AG09319 (cell line): ENCODE measurements at places on chromosomes 11 and 22.

DNA sequence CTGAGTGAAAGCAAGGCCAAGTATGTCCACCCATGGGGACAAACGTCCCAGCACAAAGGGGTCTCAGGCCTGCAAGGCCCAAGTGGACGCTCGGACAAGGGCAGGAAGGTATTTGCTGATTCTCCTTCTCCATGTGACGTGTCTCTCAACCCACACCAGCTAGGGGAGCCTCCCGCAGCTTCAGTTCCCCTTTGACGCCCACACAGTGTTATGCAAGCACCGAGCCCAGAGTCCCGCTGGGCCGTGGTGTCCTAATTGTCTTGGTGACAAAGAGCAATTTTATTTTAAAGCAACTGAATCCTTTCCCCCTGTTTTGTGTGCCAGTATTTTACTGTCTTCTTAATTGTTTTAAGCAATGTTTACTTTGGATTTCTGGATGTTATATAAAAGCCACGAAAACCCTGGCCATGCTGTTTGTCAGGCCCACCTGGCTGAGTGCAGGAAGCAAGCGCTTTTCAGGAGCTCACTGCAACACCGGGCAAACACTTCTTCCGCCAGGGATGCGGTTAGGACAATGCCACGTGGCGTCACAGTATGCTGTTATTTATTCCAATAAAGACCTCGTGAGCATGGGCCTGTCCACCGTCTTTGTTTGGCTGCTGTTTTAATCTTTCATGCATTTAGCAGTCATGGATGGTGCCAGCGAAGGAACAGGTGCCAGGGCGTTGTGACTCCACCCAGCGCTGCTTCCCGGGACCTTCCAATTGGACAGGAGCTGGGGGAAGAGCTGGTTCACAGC is 8.2 kb upstream of the PARVG start:
- no peak for DNase-seq

DNA sequence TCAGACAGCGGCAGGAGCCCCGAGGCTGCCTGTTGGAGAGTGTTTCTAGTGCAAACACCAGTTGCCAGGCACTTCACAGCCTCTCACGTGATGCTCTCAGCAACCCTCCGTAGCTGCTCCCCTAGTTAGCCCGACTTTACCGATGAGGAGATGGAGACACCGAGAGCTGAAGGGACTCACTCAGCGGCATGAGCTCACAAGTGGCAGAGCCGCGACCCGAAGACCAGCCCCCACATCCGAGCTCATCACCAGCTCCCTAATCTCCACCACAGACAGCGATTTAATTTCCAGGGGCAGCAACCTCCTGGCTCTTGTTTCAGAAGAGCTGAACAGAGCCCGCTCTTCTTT is 28.7 kb upstream of the RTL6 start:
- DNase-seq: no peak

DNA sequence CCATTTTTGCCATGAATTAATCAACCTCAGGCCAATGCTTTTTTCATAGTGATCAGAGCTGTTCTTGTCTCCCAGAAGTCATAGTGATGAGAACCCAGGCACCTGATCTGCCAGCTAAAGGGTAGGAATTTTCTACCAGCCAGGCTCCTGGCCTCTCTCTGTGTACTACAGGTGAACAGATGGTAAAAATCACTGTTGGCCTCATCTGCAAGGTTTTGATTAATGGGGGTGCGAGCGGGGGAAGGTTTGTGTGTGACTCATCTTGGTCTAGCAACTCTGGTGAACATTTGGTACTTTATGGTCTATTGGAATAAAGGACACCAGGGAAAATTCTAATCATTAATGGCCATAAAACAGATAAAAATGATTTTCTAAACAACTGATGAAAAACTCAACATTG is 14.4 kb upstream of the APOL4 start:
- no peak for DNase-seq

- DNase-seq: no peak
Measured at GRCh38 chr11:17541330-17541885, 2.8 kb downstream of the USH1C start.

DNA sequence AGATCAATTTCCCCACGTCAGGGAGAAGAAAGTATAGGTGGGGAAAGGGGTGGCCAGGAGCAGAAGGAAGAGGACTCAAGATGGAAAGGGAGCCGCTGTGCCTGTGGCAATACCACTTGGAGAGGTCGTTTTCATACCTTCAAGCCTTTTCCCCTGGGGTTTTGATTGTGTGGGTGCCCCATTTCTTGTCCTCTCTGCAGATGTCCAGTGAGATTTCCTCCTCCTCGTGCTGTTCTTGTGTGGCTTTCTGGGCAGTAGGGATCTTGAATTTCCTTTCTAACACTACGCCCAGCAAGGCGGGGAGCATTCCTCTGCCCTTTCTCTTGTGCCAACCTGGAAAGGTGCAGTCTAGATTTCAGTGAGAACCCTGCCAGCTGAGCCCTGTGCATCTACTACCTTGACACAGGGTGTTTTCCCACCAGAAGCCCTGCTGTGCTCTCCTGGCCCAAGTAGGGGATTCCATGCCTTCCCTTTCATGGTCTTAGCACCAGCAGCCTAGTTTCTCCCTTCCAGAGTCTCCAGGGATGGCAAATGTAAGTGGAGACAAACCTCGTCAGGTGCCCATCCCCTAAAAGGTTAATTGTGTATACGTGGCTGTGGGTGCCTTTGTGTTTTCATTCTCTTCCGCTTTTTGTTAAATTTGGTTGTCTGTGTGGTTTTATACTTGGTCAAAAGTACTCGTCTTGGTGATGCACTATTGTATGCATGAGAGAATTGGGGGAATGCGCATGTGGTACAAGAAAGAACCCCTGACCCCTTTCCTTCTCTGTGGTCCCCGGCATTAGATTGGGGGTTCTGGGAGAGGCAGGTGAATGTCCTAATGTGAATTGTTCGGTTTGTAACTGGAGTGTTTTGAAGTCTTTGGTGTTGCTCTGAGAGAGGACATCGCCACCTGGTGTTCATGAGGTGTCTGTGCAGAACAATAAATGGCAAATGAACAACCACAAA is 71.4 kb upstream of the MPEG1 start:
- peak; percentile 5 for DNase-seq

DNA sequence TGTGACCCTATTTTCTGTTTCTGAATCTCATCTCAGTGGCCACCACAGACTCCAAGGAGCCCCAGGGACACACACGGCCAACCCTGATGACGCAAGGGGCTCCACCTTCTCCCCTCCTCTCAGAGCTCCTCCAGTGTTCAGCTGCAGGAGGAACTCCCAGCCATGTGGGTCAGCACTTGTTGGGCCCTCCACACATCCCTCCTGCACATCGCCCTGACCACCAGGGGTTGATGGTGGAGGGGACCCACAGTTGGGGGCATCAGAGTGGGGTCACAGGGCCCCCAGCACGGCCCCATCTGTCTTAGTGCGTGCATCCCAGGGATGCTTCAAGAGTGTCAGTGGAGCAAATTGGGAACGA is 499.6 kb downstream of the BRD1 start:
- no peak for DNase-seq

GRCh38 chr22:27331526-27332281 is 469.9 kb downstream of the MN1 start:
- DNase-seq: no peak

DNA sequence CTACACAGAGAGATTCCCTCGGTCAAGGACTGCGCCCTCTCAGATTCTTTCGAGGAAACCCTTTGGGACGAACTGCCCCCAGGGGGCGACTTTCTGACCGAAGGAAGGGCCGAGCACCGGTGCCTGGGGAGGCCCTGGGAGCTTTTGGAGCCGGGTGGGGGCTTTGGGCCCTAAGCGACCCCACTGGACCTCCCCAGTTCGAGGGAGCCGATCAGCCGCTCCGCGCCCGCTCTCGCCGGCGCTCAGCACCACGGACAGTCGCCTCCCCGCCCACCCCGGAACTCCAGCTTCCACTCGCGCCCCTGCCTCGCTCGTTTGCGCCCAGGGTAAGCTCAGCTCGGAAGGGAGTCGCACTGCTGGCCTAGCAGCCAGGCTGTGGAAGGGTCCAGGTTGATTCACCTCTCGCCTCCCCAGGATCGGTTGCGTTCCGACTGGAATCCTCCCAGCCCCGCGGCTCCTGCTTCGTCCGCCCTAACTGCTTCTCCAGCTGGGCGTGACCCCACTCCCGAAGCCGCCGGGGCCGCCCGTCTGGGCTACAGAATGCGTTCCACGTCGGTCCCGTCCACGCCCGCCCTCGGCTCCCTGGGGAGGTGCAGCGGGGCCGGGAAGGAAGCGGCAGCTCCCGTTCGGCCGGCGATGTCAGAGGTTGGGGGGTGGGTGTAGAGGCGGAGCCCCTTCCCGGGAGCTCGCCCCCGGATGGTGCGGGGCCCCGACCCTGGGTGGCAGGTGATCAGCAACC is 428 bp downstream of the SCN3B start:
- DNase-seq: no peak

GRCh38 chr22:44584256-44584902 is 86.3 kb upstream of the RTL6 start:
- no peak for DNase-seq

GRCh38 chr11:118275176-118275575 is 11.1 kb upstream of the MPZL2 start:
- no peak for DNase-seq

DNA sequence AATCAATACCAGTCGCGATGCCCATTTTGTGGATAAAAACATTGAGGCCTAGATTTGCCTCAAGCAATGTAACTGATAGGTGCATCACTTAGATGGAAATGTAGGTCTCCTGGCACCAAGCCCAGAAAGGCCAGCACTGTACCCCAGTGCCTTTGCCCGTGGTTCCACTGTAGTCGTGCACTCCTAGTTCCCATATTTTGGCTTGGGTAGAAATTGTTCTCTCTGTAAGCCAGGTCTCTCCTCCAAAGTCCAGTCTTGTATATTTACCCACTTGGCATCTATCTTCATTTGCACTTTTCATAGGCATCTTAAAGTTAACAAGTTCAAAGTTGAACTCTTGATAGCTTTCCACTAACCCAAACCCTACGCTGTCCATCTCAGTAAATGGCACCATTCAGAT is 41.6 kb upstream of the DMC1 start:
- no peak for DNase-seq

- DNase-seq: no peak
Measured at GRCh38 chr11:15111215-15111614, 3.5 kb upstream of the INSC start.

DNA sequence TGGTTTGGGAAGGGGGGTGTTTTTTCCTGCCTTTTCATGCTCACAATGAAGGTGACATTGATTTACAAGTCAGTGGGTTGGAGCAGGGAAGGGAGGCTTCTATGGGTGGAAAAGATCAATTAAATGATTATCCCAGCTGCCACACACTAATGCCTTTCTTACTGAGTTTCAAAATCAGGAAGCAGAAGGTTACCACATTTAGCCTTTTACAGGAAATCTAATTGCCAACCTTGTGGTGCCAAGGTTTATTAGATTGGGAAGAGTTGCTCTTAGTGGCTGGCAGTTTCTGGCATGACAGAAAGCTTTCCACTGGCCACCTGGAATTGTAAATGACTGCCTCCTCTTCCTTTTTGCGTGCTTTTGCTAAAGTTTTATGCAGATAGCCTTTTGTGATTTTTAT is 98.7 kb downstream of the NAV2 start:
- no peak for DNase-seq

GRCh38 chr11:870127-870413 is 27.4 kb downstream of the TSPAN4 start:
- DNase-seq: no peak

- no peak for DNase-seq
Measured at GRCh38 chr11:3929649-3930048, 74.2 kb downstream of the STIM1 start.

DNA sequence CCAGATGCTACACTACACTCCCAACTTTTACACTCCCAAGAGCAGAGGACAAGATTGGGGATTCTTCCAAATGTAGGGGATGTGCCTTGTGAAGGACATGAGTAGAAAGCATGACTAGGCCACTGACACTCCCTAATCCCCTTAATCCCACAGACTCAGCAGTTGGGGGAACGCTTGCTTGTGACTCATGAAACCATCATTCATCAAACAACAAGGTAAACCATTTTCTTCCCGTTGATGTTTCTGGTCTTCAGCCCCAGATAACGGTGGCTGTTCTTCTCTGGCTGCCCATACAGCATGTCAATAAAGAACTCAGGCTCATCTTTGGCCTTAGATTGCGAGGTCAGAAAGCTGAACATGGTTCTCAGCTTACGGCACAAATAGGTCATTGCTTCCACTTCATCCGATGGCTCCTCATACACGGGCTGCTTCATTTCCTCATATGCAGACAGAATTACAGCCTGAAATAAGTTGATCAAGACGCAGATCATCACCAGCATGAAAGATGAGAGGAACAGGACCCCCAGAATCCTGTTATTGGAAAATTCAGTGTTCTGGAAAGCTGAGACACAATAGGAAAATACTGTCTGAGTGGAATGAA is 6.4 kb upstream of the CDPF1 start:
- no peak for DNase-seq

DNA sequence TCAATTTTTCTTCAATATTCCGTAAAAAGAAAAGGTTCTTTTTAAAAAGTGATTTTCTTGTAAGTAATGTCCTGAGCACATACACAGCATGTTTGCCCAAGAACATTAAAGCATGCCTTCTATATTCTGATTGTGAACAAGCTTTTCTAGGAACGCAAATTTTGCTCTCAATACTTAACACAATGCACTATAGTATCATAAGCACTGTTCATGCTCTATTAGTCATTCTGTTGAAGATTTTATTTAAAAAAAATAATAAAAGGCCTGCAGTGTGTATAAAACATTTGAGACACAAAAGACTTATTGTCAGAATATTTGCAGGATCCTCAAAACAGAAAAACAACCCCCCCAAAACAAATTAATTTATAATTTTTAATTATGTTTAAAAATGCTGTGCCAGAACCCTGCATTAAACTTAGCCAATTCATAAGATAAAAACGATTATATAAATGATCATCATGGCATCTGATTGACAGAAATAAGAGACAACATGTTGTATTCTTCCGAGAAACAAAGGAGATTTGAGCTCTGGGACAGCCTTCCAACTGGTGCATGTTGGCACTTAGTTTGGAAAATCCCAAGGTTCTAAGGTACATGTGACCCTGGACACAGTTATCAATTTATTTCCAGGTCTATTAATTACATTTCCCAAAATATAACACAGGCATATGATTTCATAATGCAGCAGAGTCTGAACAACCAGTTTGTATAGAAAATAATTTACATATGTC is 13.1 kb downstream of the MTMR2 start:
- no peak for DNase-seq

- no peak for DNase-seq
Measured at GRCh38 chr22:46083383-46084350, 66.7 kb upstream of the PPARA start.

GRCh38 chr11:115279813-115280761 is 224.1 kb downstream of the CADM1 start:
- no peak for DNase-seq

- DNase-seq: no peak
Measured at GRCh38 chr11:8229299-8230177, 34.1 kb downstream of the LMO1 start.
